H9 (cell line): ENCODE measurements at places on chromosomes 16 and 17. TPM values are rescaled to one million over a fixed set of nuclear protein-coding genes. Genes with fewer than 3 reads are reported as not detected.

The APOBR gene
- not detected in 2 replicates for total RNA-seq

DNA sequence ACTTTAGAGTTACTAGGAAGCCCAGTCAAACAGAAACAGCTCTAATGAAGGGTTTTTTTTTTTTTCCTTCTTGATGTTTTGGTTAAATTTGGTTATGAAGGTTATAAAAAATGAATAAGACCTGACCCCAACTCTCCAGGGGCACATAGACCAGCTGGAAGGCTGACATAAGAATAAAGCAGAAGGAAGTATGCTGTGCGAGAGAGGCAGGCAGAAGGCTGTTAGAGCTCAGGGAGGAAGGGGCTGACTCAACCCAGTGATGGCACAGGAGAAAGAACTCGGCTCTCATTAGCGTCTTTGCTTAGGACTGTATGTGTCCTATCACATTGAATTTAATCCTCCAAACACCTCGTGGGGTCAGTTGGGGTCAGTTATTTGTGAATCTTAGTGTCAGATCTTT is 474.6 kb downstream of the PMP22 start:
- DNase-seq, result no peak
- H3K27me3 ChIP-seq, result no peaks in the 10 kb centered on the region
- H3K27ac ChIP-seq, result no peak overlapping the region
- no peak overlapping the region for H3K4me3 ChIP-seq
- no peaks in the 10 kb centered on the region for H3K4me1 ChIP-seq
- H3K36me3 ChIP-seq, result no peaks in the 10 kb centered on the region

The CRAMP1 gene
- 39.2 and 46.2 TPM in 2 replicates for total RNA-seq

GRCh38 chr16:88460496-88461330 is 7.6 kb downstream of the ZFPM1 start:
- H3K27me3 ChIP-seq, result peaks cover 14% of the 10 kb centered on the region; the same call in 1 of the 2 replicates
- no peak overlapping the region for H3K4me3 ChIP-seq
- no peak for DNase-seq
- peaks cover 3% of the 10 kb centered on the region; the same call in 1 of the 2 replicates for H3K4me1 ChIP-seq
- H3K36me3 ChIP-seq, result no peaks in the 10 kb centered on the region

The BAIAP2 gene
- 26.7 and 27.8 TPM in 2 replicates for total RNA-seq

GRCh38 chr17:2502871-2503580 is 8.7 kb downstream of the METTL16 start:
- H3K36me3 ChIP-seq, result peaks cover 55% of the 10 kb centered on the region
- H3K27ac ChIP-seq, result no peak overlapping the region
- no peaks in the 10 kb centered on the region for H3K4me1 ChIP-seq
- no peaks in the 10 kb centered on the region for H3K27me3 ChIP-seq
- no peak overlapping the region for H3K4me3 ChIP-seq
- DNase-seq, result no peak

GRCh38 chr17:42675965-42676423 is 800 bp downstream of the PLEKHH3 start:
- DNase-seq, result peak; percentile 64
- H3K27ac ChIP-seq, result no peak overlapping the region
- peaks cover 6% of the 10 kb centered on the region; the same call in 1 of the 2 replicates for H3K4me1 ChIP-seq
- H3K4me3 ChIP-seq, result peak overlapping the region; percentile 82
- peaks cover 9% of the 10 kb centered on the region; the same call in 2 of the 3 replicates for H3K36me3 ChIP-seq
- no peaks in the 10 kb centered on the region; the same call in 1 of the 2 replicates for H3K27me3 ChIP-seq

DNA sequence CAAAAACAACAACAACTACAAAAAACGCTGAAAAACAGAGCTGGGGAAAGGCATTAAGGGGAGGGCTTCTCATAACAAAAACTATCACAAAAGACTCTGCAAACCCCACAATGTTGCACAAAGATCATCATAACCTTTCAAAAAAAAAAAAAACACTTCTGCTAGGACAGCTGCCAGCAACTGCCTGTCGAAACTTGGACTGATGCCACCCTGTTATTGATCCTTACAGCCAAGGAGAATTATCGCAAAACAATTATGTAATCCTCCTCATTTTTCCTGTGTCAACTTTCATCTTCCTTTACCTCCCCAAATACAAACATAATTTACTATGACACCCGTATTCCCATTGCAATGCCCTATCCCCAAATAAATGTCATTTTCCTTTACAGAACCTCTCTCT is 9.3 kb downstream of the CCDC40 start:
- no peak for DNase-seq
- H3K36me3 ChIP-seq, result peaks cover 37% of the 10 kb centered on the region
- H3K4me1 ChIP-seq, result no peaks in the 10 kb centered on the region
- no peak overlapping the region for H3K27ac ChIP-seq

The NEK8 gene
- 16.6 and 18.8 TPM in 2 replicates for total RNA-seq

- no peaks in the 10 kb centered on the region for H3K27me3 ChIP-seq
- DNase-seq, result no peak
- H3K4me1 ChIP-seq, result no peaks in the 10 kb centered on the region
- no peaks in the 10 kb centered on the region for H3K36me3 ChIP-seq
- no peak overlapping the region for H3K4me3 ChIP-seq
- H3K27ac ChIP-seq, result no peak overlapping the region
Measured at GRCh38 chr16:73092236-73092781, 44.4 kb upstream of the ZFHX3 start.

DNA sequence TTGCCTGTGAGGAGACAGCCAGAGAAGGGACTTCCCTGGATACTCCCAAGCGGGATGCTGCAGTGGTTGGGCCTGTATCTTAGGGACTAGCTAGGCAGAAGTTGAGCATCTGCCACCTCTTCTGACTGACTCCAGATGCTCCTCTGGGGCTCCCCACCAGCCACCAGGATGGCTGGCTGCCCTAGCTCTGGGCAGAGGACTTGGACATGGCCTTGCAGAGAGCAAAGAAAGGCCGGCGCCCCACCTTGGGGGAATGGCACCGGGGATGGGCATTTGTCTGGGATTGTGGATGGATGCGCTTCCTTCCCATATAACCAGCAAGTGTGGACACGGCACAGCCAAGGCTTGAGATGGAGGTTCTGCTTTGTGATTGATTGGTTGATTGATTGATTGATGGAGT is 69.0 kb downstream of the OR1D5 start:
- peaks cover 3% of the 10 kb centered on the region for H3K36me3 ChIP-seq
- no peak overlapping the region; the same call in 2 of the 3 replicates for H3K4me3 ChIP-seq
- no peaks in the 10 kb centered on the region for H3K27me3 ChIP-seq
- no peak for DNase-seq

DNA sequence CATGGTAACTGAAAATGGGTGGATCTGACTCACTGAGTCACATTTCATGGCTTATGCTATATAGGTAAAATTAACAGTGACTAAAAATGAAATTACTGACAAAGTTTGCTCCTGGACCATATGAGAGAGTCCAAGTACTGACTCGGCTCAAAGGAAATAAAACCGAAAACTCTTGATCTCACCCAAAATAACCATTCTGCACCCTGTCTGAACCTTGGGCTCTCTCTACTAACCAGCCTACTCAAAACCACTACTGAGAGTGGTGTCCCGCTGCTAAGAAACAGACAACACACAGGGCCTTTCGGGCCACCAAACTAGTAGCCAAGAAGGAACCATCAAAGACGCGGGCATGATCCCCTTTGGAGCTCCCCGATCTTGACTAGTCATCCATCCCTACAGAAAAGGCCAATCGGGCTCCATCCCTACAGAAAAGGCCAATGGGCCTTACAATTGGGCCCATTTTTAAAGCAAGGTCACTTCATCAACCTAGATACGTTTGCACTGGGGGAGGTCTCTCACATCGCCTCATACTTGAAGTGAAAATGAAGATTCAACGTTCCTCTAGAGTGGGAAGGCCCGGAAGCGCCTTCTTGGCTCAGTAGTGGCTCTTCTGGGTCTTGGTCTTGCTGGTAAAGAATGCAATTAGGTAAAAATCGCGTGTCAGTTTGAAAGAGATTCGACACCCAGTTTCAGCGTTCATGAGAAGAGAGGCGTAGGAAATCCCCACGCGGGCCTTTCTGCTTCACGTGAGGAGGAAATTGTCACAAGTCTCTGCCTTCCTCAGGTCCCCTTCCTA is 720 bp upstream of the ZPBP2 start:
- DNase-seq, result no peak
- H3K36me3 ChIP-seq, result no peaks in the 10 kb centered on the region
- H3K27ac ChIP-seq, result no peak overlapping the region
- no peaks in the 10 kb centered on the region for H3K4me1 ChIP-seq
- peaks cover 16% of the 10 kb centered on the region; the same call in 1 of the 2 replicates for H3K27me3 ChIP-seq

DNA sequence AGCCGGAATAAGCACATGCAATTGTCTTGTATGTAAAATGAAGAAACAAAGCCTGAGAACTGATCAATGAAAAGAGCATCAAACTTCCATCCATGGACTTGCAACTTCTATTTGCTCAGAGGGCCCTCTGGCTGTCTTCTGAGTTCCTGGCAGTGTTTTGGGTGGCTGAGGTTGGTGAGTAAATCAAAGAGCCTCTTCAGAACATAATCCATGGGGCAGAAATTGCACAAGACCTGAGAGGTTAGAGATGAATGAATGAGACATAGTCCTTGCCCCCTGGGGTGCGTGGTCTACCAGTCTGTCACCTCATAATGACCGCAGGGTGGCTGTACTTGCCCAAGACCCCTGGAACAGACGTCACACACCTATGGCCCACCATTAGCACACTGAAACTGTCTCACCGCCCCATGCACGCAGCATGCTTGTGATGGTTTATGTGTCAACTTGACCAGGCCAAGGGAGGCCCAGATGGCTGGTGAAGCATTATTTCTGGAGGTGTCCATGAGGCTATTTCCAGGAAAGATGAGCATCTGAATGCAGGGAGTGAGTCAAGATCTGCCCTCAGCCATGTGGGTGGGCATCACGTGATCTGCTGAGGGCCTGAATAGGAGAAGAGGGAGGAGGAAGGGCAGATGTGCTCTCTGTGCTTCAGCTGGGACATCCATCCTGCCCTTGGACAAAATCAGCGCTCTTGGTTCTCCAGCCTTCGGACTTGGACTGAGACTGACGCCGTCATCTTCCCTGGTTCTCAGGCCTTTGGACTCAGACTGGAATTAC is 8.3 kb downstream of the PIK3R6 start:
- DNase-seq, result peak; percentile 31
- peaks cover 8% of the 10 kb centered on the region; the same call in 1 of the 2 replicates for H3K4me1 ChIP-seq
- no peak overlapping the region for H3K4me3 ChIP-seq
- H3K36me3 ChIP-seq, result no peaks in the 10 kb centered on the region

GRCh38 chr17:29252101-29252791 is 5.6 kb downstream of the CRYBA1 start:
- no peaks in the 10 kb centered on the region for H3K27me3 ChIP-seq
- H3K4me1 ChIP-seq, result no peaks in the 10 kb centered on the region
- H3K4me3 ChIP-seq, result no peak overlapping the region
- no peak for DNase-seq
- H3K36me3 ChIP-seq, result no peaks in the 10 kb centered on the region; the same call in 2 of the 3 replicates

The FOXO3B gene
- 18.6 and 18.7 TPM in 2 replicates for total RNA-seq

DNA sequence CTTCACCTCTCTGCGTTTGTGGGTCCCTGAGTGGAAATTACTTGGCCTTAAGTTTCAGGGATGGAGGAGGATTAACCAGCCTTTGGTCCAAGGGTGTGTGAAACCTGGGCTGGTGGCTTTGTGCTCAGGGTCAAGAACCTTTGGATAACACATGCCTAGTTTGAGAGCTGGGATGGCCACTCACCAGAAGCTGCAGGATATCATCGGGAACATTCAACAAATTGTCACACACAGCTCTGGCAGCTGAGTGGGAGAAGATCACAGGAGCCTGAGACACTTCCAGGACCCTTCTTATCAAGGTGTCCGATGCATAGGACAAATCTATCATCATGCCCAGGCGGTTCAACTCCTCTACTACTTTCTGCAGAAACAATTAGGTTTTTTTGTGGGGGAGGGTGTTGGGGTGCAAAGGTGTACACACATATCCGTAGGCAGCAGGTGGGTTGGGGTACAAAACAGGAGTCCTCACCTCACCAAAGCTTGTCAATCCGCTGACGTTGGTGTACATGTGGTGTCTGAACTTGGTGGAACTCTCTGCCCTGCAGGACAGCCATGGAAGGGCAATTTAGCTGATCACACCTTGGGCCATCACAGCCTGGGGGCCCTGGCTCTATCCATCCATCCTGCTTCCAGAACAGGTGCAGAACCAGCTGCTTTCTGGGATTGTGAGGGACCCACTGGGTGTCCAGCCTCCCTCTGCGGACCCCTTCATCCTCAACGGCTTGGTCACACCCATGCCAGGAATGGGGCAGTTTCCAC is 2.7 kb downstream of the DPEP3 start:
- no peaks in the 10 kb centered on the region; the same call in 1 of the 2 replicates for H3K27me3 ChIP-seq
- no peak for DNase-seq
- H3K36me3 ChIP-seq, result no peaks in the 10 kb centered on the region
- H3K4me1 ChIP-seq, result no peaks in the 10 kb centered on the region
- no peak overlapping the region for H3K27ac ChIP-seq
- no peak overlapping the region for H3K4me3 ChIP-seq

The IGF2BP1 gene
- total RNA-seq, result 432 and 434 TPM in 2 replicates

DNA sequence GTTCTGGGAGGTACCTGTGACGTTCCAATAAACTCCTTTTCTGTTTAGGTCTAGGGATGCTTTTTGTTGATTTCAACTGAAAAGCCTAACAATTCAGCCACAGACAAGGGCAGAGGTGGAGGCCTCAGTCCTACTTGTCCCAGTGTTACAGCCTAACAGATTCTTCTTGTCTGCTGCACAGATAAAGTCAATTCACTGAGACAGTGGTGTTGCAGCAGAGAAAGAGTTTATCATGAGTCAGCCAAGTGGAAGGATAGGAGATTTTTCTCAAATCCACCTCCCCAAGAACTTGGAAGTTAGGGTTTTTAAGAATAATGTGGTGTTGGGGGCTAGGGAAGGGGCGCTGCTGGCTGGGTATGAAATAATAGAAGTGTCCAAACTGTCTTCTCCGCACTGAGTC is 10.8 kb upstream of the TNFSF12 start:
- H3K36me3 ChIP-seq, result no peaks in the 10 kb centered on the region
- H3K4me3 ChIP-seq, result no peak overlapping the region
- no peaks in the 10 kb centered on the region for H3K27me3 ChIP-seq
- no peaks in the 10 kb centered on the region for H3K4me1 ChIP-seq
- no peak for DNase-seq
